ENCODE measurements at places on chromosomes 5 and 9.

DNA sequence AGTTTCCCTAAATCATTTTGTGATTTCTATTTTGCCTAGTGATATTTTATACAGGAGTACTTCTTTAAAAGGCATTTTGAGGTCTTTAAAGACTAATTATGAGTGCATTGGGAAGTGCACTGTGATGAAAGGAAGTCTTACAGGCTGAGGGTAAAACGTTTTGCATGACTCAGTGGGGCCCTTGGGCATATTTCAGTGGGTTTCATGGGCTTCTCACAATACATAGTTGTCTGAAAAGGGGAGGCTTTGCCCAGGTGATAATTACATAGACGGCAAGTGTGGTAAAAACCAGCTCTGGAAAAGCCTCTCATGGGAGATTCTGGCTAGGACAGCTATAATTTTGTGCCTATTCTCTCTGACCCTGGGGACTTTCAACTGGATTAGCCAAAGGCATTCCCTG is 387.2 kb downstream of the ARHGEF28 start:
- no peak for DNase-seq

DNA sequence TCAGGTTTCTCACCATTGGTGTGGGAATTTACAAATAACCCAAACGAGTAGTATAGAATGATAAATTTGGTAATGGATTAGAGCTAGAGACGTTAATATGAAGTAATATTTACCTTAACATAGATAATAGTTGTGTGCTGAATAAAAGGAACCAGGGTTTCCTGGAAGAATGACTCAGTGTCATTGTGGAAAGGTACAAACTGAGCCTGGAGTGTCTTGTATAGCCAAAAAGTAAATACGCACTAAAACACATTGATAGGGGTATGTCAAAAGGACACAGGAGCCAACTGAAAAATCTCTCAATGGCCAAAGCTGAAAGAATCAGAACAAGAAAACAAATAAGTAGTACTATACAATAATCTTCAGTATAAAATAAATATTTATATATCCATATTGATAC is 363.5 kb downstream of the SLCO4C1 start:
- no peak for DNase-seq

GRCh38 chr5:92885950-92886349 is 695.1 kb downstream of the NR2F1-AS1 start:
- DNase-seq = no peak

DNA sequence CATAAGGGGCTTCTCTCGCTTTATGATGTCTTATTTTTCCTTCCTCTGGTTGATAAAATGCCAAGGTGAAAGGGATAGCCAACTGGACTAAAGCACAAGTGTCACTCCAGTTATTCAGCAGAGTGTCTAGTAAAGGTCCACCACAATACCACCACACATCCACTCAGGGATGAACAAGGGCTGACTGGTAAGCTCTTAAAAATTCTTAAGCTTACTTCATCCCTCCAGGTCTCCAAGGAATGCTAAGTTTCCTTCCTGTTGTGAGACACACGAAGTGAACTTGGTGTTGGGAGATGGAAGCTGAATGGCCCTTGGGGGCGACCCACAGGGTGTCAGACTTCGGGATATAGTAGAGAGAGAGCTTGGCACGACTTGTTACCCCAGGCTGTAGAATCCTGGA is 3.2 kb upstream of the HMGCS1 start:
- DNase-seq = no peak

All from GF-D8 (cell line).